ENCODE measurements at places on chromosomes 13 and 19. TPM values are rescaled to one million over a fixed set of nuclear protein-coding genes. Genes with fewer than 3 reads are reported as not detected.
A peak's percentile ranks its signal among the peaks of the same experiment; 100 is the strongest.

The KLK4 gene
- total RNA-seq: 0.55 TPM

The TINCR gene
- 7.0 TPM for total RNA-seq

The CAB39L gene
- 26.0 TPM for total RNA-seq

- no peak overlapping the region for H3K4me3 ChIP-seq
- no peaks in the 10 kb centered on the region for H3K27me3 ChIP-seq
- no peaks in the 10 kb centered on the region for H3K4me1 ChIP-seq
These were observed 12.4 kb downstream of the ZNF552 start for GRCh38 chr19:57802269-57802668.

GRCh38 chr19:27722625-27723024 is 1490.3 kb downstream of the UQCRFS1 start:
- no peaks in the 10 kb centered on the region for H3K27me3 ChIP-seq
- no peak for DNase-seq
- no peaks in the 10 kb centered on the region for H3K4me1 ChIP-seq
- H3K4me3 ChIP-seq: no peak overlapping the region

DNA sequence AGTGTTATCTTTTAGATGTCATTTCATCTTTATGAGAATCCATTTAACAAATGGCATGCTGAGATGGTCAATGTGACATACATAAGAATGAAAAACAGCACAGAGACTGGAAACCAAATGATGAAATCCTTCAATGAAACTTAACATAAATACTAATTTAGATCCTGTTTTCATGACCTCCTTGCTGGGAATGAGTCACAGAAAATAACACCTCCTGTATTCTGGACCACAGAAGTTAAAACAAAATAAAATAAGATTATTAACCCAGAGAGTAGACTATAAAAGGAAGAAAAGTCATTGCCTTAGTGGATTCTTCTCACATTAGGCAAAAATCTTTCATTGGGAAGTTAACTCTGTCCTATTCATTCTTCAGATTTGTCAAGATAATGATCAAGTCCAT is 1.6 kb downstream of the DIAPH3 start:
- no peak overlapping the region for H3K4me3 ChIP-seq
- no peaks in the 10 kb centered on the region for H3K27me3 ChIP-seq
- no peaks in the 10 kb centered on the region for H3K36me3 ChIP-seq
- H3K4me1 ChIP-seq: peaks cover 8% of the 10 kb centered on the region
- no peak overlapping the region for H3K27ac ChIP-seq
- no peak for DNase-seq

DNA sequence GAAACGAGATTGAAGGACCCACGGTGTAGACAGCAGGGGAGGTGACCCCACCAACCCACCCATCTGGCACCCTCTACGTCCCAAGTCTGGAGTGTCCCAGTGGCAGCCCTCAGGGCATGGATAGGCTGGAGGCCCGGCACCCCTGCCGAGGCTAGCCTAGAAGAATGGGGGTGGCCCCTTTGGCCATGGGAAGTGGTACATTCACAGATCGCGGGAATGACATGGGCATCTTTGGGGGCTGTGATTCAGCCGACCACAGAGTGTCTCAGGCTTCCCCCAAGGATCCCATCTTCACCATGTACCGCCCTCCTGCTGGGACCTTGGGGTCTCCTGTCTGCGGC is 11.3 kb upstream of the MKNK2 start:
- H3K4me1 ChIP-seq: peaks cover 48% of the 10 kb centered on the region
- H3K27me3 ChIP-seq: no peaks in the 10 kb centered on the region
- no peaks in the 10 kb centered on the region for H3K36me3 ChIP-seq
- DNase-seq: no peak

GRCh38 chr19:1618157-1619093 is 13.2 kb upstream of the UQCR11 start:
- no peaks in the 10 kb centered on the region for H3K36me3 ChIP-seq
- no peaks in the 10 kb centered on the region for H3K27me3 ChIP-seq
- peak; percentile 36 for DNase-seq
- H3K4me3 ChIP-seq: no peak overlapping the region

DNA sequence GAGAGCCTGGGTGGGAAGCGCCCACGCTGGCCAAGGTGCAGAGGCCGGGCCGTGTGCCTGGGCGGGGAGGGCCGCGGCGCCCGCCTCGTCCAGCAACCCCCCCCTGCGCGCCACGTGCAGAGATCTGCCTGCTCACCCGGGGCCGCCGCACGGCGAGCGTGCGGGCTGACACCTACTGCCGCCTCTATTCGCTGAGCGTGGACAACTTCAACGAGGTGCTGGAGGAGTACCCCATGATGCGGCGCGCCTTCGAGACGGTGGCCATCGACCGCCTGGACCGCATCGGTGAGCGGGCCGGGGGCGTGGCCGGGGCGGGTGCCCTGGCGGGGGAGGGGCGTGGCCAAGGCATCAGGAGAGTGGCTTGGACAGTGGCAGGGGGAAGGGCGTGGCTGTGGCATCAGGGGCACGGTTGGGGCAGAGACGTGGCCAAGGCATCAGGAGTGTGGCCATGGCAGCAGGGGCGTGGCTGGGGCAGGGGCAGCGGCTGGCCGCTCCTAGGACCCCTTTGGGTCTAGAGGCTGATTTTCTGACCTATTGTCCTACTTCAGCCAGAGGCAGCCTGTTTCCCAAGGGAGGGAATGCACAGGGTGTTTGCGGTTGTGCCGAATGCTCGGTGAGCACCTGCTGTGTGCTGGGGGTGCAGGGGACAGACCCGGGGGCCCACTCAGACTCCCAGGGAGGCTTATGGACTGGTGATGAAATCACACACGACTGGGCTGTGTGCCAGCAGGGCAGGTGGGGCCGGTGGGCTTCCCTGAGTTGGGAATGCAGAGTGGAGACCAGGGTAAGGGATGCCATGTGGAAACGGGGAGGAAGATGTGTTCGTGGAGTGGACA is 19.4 kb downstream of the POLRMT start:
- H3K27me3 ChIP-seq: no peaks in the 10 kb centered on the region
- peaks cover 17% of the 10 kb centered on the region for H3K4me1 ChIP-seq
- no peaks in the 10 kb centered on the region for H3K36me3 ChIP-seq
- DNase-seq: no peak
- no peak overlapping the region for H3K4me3 ChIP-seq

DNA sequence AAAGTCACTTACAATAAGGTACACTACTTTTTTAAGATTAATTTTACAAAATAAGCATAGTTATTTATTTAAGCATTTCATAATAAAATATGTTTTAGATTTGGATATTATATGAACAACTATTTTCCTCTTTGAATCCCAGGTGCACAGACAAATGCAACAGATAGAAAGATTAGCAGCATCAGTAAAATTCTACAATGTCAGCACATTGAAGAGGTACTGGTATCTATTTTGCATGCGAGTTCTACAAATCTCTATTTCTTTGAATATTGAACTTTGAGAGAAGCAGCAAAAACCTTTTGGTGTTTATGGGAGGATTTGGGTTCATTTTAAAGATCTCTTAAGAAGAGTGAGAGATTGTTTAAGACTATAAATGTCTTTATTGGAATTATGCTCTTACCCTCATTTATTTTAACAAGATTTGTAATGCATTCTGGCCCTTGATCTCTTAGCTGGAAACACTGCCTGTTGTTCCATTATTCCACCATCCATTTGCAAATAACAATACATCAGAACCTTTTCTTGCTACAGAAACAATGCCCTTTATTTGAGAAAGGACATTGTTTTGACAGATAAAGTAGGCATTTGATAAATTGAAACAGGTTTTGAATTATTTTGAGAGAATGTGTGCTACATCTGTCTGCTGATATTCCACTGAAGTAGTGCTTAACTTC is 558.8 kb upstream of the KLHL1 start:
- H3K36me3 ChIP-seq: no peaks in the 10 kb centered on the region
- H3K27ac ChIP-seq: no peak overlapping the region
- no peaks in the 10 kb centered on the region for H3K27me3 ChIP-seq
- no peak overlapping the region for H3K4me3 ChIP-seq
- no peaks in the 10 kb centered on the region for H3K4me1 ChIP-seq

DNA sequence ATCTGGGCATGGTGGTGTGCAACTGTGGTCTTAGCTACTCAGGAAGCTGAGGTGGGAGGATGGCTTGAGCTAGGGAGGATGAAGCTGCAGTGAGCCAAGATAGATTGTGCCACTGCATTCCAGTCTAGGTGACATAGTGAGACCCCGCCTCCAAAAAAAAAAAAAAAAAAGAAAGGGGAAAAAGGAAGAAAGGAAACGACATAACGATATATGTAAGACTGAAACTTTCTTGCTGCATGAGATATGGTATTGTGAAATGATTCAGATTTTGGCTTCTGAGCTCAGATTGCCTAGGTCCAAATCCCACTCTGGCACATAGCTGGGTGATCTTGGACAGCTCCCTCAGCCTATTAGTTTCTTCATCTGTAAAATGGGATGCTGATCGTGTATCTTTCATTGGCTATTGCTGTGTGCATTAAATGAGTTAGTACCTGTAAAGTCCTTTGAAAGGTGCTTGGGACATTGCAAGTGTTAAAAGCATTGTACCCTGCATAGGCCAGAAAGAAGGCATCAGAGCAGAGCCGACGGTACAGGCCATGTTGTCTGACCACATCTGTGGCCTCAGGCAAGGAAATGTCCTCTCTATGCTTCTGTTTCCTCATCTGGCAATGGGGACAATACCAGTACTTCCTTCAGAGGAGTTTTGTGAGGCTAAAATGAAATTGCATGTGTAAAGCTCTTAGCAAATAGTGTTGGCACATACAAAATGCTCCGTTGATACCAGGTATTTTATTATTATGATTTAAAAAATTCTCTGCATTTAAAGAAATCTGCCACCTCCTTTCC is 32.6 kb upstream of the SLC46A3 start:
- H3K4me1 ChIP-seq: peaks cover 3% of the 10 kb centered on the region
- H3K27ac ChIP-seq: no peak overlapping the region
- no peak overlapping the region for H3K4me3 ChIP-seq
- H3K27me3 ChIP-seq: no peaks in the 10 kb centered on the region
- no peak for DNase-seq

DNA sequence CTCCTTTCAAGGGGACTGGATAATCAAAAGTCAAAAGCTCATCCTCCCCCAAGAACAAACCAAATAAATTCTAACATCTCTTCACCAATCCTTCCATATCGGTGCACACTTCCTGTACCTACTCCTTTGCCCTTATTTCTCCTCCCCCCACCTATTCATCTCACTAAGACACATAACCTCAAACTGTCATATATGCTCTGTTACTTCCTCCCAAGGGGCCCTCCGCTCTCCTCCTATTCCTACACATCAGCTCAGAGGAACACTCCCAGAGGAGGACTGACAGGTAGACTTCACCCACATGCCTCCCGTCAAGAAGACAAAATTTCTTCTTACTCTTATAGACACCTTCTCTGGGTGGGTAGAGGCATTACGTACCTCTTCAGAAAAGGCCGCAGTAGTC is 48.1 kb downstream of the ZNF93 start:
- H3K27ac ChIP-seq: no peak overlapping the region
- H3K27me3 ChIP-seq: no peaks in the 10 kb centered on the region
- no peak overlapping the region for H3K4me3 ChIP-seq
- H3K4me1 ChIP-seq: no peaks in the 10 kb centered on the region
- DNase-seq: no peak

GRCh38 chr19:4519172-4519496 is 848 bp upstream of the PLIN4 start:
- no peak overlapping the region for H3K27ac ChIP-seq
- H3K36me3 ChIP-seq: no peaks in the 10 kb centered on the region
- no peaks in the 10 kb centered on the region for H3K27me3 ChIP-seq
- H3K4me3 ChIP-seq: no peak overlapping the region

DNA sequence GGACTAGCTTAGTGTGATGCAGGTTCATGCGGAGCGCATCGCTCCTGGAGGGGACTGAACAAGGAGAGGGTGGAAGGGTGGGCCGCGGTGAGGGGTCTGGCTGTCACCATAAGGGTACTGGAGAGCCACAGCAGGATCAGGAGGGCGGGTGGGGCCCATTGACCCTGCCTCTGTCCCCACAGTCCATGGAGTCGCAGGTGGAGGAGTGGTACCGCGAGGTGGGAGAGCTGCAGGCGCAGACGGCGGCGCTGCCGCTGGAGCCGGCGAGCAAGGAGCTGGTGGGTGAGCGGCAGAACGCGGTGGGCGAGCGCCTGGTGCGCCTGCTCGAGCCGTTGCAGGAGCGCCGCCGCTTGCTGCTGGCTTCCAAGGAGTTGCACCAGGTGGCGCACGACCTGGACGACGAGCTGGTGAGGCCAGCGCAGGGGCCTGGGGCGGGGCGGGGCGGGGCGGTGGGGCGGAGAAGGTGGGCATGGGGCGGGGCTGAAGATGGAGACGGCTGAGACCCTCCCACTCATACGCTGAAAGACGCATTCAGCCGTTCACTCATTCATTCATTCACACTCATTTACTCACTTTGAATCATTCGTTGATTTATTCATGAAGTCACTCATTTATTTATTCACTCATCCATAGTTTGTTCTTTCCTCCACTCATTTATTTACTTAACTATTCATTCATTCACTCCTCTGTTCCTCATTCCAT is 27.5 kb upstream of the SHKBP1 start:
- no peaks in the 10 kb centered on the region for H3K4me1 ChIP-seq
- peak; percentile 72 for DNase-seq
- H3K36me3 ChIP-seq: no peaks in the 10 kb centered on the region
- no peaks in the 10 kb centered on the region for H3K27me3 ChIP-seq
- H3K4me3 ChIP-seq: no peak overlapping the region

GRCh38 chr13:75995966-75996365 is 359.8 kb downstream of the LMO7 start:
- no peak for DNase-seq
- no peaks in the 10 kb centered on the region for H3K4me1 ChIP-seq
- H3K27me3 ChIP-seq: no peaks in the 10 kb centered on the region
- H3K36me3 ChIP-seq: no peaks in the 10 kb centered on the region

DNA sequence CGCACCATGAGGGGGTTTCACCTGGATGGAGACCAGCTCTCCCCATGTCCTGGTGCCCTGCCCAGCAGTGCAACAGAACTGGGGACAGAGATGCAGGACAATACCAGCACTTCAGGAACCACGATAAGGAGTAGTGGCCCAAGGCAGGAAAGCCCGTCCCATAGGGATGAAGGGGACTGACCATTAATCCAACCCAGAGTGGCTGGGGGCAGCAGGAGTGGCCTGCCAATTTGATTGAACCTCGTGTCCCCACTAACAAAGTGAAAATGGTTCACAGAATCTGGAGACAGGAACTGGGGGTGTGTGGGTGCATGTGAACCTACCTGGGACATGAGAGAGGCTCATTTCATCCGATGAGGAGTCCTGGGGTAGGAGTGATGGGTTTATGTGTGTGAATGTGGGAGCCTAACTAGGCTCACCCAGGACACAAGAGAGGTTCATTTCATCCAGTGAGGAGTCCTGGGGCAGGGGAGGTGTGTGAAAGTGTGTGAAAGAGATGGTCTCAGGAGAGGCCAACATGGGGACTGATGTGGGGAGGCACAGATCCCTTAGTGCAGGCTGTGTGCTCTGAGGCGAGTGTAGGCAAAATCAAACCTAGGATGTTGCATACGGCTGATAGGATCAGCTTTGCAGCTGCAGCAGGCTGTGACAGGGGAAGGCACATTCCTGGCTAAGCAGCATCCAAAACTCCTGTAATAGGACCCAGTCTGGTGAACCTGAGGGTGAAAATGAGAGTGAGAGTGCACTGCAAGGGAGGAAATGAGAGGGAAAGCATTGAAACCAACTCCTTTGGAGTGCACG is 98.2 kb downstream of the ZNF429 start:
- no peak for DNase-seq
- no peaks in the 10 kb centered on the region for H3K27me3 ChIP-seq
- peak overlapping the region; percentile 79 for H3K27ac ChIP-seq
- H3K4me3 ChIP-seq: no peak overlapping the region
- peaks cover 33% of the 10 kb centered on the region for H3K4me1 ChIP-seq
- no peaks in the 10 kb centered on the region for H3K36me3 ChIP-seq

GRCh38 chr19:4267101-4267900 is 11.8 kb upstream of the SHD start:
- no peak overlapping the region for H3K27ac ChIP-seq
- H3K27me3 ChIP-seq: no peaks in the 10 kb centered on the region
- no peaks in the 10 kb centered on the region for H3K36me3 ChIP-seq
- peak; percentile 74 for DNase-seq

- H3K36me3 ChIP-seq: no peaks in the 10 kb centered on the region
- no peak for DNase-seq
- H3K4me3 ChIP-seq: no peak overlapping the region
- H3K4me1 ChIP-seq: no peaks in the 10 kb centered on the region
These were observed 299.1 kb upstream of the TSHZ3 start for GRCh38 chr19:31648347-31648746.

All from testis (tissue), 5 donors.